ENCODE measurements at places on chromosomes 5 and 9. TPM values are rescaled to one million over a fixed set of nuclear protein-coding genes. Genes with fewer than 3 reads are reported as not detected.

DNA sequence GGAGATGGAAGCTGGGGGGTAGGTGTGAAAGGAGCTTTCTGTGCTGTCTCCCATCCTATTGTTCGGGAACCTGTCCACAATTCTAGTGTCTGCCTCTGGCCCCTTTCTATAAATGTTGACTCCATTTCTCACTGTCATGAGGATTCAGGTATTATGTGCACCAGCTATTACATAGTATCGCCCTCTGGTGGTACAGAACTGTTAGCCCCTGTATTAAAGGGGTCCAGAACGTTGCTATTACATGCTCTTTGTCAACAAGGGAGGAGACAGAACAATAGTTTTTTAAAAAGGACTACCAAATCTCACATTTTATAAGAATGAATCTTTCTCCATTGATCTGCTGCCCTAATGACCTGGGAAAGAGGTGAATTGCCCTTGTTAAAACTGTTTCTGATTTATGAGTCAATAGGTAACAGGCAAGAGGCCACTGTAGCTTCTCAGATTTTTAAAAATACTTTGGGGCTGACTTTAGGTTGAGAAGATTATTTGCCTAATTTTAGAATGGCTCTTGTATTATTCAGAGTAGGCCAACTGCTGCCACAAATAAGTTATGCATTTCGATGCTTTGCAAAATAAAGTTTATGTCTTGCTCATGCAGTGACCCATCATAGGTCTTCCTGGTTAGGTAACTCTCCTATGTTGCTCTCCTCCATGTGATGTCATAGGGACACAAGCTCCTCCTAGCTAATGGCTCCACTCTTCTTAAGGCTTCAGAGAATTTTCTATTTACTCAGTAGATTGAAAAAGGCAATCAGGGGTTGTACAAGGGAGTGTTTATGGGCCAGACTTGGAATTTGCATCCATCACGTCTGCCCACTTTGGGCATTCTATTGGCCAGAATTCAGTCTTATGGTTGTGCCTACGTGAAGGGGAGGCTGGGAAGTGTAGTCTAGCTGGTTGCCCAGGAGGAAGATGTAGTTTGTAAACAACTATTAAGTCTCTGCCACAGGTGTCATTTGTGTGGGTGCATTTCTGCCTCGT lies 20.8 kb downstream of the DCANP1 start:
- DNase-seq: peak; percentile 51

PCDHGB7 gene
- total RNA-seq: not detected

DNA sequence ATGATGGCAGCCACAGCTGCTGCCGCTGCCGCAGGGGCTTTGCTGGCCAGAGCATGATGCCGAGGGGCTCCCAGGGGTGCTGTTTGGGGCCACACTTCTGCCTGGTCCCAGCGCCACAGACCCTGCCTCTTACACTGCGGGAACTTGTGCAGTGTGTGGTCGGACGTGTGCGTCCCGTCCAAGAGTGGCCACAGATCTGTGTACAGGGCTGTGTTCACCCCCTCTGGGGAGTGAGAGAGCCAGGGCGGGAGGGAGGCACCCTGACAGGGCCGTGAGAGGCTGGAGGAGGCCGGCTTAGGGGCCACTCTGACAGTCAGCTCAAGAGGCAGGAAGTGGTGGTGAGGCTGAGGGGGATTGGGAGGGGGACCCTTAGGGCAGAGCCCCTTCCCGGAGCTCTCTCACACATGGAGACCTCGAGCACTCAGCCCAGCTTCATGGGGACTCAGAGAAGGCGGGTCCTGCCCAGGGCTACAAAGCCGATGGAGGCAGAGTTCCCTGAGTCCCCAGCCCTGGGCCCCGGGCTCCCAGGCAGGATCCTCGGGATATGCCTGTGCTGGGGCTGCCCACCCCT lies 13.1 kb upstream of the CARD19 start:
- peak; percentile 50 for DNase-seq

DNA sequence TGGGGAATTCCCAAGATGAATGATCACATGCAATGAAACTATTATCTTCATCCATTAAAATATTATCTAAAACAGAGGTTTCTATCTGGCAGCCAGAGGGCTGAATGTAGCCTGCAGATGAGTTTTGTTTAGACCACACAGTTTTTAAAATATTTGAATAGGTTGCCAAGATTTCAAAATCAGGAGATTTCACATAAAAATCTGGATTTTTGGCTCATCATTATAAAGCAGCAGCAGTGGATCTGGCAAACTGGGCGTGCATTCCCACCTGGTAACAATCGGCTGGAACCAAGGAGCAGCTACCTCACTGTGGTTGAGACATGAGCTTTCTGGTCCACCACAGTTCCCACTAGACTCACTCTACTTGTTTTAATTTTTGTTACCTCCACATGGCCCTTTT lies 155.1 kb downstream of the BNC2 start:
- no peak for DNase-seq

GRCh38 chr5:14980698-14981097 lies 109.1 kb upstream of the ANKH start:
- no peak for DNase-seq

GRCh38 chr5:142727735-142728047 lies 41.8 kb upstream of the FGF1 start:
- no peak for DNase-seq

DNA sequence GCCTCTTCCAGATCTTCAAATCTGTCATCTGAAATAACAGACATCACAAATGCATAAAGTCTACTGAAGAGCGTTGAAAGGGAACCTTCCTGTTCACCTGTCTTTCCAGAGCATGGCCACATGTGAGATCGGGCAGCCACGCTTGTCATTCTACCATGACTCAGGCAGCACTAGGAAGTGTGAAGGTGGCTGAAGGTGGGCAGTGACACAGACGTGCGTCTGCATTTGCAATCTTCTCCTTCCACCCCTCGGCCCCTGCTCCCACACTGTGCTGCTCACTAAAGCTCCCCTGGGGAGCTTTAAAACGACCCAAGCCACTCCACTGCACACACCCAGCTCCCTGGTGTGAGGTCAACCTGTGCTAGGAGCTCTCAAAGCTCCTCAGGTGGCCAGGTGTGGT lies 2.5 kb downstream of the ENTR1 start:
- peak; percentile 23 for DNase-seq

- no peak for DNase-seq
Measured at GRCh38 chr5:74266836-74267235, 373.7 kb downstream of the ENC1 start.

SLC4A9 gene
- 0.36 TPM for total RNA-seq

DNA sequence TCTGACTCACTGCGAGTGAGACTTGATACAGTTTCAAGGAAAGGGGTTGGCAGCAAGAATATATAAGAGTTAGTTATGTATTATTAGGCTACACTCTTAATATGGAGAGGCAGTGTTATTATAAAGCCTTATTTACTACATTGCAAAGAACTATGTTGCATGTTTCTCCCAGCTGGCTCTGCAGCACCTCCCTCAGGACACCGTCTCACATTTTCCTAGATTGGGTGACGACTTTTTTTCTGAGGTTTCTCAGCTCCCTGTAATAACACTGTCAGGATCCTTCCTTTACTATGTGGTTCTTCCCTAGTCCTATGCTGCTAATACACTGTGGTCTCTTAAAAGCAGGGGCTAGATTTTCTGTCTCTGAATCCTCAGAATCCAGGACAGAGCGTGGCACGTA lies 153.7 kb downstream of the INSYN2B start:
- DNase-seq: no peak

TAF11L10 gene
- not detected for total RNA-seq

DNA sequence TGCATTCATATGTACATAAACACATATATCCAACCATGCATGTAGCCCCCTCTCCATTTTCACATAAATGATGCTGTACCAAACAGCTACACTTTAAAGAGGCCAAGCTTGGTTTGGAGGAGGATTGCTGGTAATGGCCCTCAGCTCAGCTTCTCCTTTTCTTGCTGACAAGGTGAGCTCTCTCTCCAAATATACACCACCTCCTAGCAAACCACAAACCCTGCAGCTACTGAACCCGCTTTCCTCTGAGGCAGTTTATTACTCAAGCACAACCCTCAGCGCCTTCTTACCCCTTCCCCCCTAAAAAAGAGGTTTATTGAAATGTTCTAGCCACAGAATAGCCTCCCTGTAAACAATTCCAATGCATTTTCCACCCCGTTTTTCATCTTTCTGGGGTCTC lies 54.0 kb downstream of the ALG2 start:
- peak; percentile 26 for DNase-seq

DNA sequence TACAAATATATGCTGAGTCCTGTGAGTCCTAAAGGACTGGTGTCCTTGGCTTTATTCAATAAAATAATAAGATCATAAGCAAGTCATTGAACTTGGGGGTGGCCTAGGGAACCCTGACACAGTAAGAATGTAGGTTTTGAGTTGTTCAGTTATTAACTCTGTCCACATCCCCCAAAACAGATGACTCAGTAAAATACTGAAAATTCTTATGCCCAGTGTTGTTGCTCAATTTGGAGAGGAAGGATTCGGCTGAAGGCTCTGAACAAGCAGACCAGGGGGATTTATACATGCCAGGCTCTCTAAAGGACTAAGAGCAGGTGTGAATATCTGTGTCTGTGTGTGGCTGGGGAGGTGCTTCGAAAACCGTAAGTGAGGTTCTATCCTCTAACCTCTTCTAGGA lies 173.7 kb downstream of the RMI1 start:
- DNase-seq: no peak

DNA sequence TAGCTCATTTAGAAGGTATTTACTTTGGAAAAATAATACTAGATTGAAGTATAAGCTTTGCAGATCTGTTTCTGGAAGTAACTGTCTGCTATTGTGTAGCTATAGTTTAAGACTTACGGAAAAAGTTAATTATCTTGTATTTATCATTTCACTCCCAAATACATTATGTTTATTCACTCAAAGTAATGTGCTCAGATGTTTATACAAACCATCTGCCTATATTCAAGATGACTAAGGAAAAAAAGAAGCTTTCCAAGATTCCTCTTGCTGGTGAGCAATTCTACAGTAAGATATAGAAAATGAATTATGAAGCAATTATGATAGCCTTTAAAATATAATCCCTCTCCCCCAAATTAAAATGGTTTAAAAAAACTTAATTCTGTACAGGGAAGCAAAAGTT lies 137.9 kb downstream of the KIAA0825 start:
- DNase-seq: no peak

PCDHA3 gene
- not detected for total RNA-seq

TAS2R1 gene
- not detected for total RNA-seq

GRCh38 chr9:125820100-125820804 lies 73.1 kb downstream of the PBX3 start:
- DNase-seq: no peak

DNA sequence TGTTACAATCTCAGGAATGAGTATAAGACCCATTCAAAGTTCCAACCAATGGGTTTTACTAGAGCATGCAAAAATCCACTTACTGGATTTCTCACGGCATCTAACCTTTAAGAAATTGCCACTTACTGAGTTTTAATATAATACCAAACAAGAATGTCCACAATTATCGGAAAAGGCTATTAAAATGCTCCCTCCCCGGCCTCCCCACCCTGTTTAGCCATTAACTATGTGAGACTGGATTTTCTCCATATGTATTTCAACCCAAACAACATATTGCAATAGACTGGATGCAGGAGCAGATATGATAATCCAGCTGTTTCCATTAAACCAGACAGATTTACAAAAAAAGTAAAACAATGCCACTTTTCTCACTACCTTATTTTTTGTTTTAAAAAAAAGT lies 4.1 kb downstream of the AGTPBP1 start:
- DNase-seq: no peak

GRCh38 chr9:8560560-8561525 lies 761.3 kb upstream of the DMAC1 start:
- DNase-seq: no peak

SYNPO gene
- total RNA-seq: 0.18 TPM

ICE1 gene
- total RNA-seq: 29.5 TPM

DBH gene
- total RNA-seq: not detected

LMNB1 gene
- total RNA-seq: 198 TPM
